ENCODE measurements at places on chromosomes 13 and 19. TPM values are rescaled to one million over a fixed set of nuclear protein-coding genes. Genes with fewer than 3 reads are reported as not detected.

DNA sequence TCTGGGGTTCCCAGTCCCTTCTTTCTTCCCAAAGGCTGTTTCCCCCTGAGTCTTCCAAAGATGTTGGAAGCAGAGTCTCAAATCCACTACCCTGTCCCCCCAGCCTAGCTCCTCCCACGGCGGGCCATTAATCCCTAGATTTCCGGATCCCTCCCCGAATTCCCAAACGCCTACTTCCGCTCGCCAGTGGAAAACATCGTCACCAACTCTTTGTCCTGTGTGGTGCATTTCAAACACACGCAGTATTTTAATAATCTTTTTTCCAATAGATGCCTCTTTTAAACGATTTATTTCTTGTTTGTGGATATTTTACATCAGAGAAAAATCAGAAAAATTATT is 610 bp downstream of the ZNF791 start:
- peak; percentile 94 for DNase-seq

- DNase-seq = no peak
Observed at GRCh38 chr19:35781650-35782049, 6.3 kb downstream of the ARHGAP33 start.

- DNase-seq = no peak
Observed at GRCh38 chr13:110067355-110068175, 239.4 kb downstream of the COL4A1 start.

GRCh38 chr13:39777527-39778061 is 122.1 kb downstream of the COG6 start:
- DNase-seq = no peak

DNA sequence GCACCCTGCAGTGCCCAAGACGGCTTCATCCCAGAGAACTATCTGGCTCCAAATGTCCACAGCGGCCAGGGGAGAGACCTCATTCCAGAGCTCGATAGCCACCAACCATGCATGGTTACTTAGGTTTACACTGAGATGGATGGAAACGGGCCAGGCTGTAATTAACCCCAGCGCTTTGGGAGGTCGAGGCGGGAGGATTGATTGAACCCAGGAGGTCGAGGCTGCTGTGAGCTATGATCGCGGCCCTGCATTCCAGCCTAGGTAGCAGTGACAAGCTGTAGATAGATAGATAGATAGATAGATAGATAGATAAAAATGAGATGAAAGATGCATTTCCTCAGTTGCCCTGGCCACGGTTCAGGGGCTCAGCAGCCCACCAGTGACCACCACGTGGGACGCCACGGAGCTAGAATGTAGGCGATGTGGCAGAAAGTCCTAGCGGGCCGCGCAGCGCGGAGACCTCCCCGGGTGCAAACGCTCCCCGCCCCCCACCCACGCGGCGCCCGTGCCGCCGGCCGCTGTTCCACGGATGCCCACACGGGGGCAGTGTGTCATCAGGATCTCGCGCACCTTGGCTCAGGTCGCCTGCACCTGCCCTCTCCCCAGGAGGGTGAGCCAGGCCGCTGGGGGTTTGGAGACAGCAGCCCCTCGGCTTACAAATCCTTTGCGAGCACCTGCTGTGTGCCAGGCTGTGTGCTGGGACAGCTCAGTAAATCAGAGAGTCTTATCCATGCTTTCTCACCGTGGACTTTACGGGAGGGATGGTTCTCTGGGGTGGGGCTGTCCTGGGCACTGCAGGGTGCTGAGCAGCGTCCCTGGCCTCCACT is 13.5 kb upstream of the TLE5 start:
- peak; percentile 73 for DNase-seq

ZGLP1 gene
- 6.1 TPM for polyA plus RNA-seq

DNA sequence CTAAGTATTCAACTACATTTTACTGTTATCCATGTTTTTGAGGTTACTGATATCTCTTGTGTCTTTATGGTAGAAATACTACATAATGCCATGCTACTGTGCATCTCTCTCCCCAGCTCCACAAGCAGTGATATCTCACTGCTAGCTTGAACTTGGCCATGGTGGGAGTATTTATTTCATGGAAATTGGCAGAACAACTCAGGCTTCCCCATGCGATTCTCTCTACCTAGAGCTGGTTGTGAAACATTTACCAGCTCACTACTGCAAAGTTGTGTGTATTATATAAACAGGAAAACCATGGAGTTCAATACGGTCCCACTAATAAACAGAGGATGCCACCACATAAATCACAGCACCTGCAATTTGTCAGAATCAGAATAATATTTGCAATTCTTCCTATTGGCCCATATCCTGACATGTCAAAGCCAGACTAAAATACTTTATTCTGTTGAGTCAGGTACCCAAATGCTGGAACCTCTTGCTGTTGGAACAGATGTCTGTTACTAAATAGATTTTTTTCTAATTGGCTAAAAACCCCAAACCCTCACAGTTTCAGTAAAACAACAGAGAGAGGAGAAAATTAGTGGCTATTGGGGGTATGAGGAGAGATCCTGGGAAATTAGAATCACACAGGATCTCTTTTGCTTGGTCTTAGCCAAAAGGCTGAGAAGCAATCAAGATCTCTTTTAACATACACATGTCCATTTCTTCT is 91.4 kb upstream of the SLC10A2 start:
- no peak for DNase-seq

GRCh38 chr19:9151367-9151766 is 11.2 kb downstream of the ZNF317 start:
- no peak for DNase-seq

DNA sequence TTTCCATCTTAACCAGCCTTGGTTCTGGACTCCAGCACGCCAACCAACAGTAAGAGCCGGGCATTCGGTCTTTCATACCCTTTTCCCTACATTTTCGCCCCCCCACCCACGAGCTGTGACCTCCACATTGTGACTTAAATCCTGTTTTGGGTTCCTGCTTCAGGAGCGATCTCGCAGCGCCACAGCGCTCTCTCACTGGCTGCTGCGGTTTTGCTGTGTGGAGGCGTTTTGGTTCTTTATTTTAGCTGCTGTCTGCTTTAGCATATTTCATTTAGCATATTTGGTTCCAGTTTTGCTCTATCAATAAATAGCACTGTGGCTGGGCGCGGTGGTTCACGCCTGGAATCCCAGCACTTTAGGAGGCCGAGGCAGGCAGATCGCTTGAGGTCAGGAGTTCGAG is 19.5 kb upstream of the SLC39A3 start:
- no peak for DNase-seq

- no peak for DNase-seq
Observed at GRCh38 chr19:290372-291005, 714 bp downstream of the PLPP2 start.

DNA sequence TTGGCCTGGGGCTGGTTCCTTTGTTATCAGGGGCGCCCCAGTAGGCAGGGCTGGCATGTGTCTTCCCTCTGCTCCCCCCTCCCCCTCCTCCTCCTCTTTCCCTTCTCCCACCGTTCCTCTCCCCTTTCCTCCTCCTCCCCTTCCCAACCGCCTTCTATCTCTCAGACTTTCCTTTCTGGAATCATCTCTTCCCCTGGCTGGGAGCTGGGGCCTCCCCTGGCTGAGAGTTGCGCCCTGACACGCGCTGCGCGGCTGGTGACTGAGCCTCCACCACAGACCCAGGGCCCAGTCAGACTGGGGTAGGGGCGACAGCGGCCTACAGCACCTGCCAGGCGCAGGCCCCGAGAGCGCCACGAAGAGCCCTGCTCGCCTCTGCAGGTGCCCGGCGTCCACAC is 2.8 kb downstream of the PNMA8B start:
- DNase-seq = peak; percentile 71

KLK4 gene
- not detected for polyA plus RNA-seq

ZNF560 gene
- 0.38 TPM for polyA plus RNA-seq

DNA sequence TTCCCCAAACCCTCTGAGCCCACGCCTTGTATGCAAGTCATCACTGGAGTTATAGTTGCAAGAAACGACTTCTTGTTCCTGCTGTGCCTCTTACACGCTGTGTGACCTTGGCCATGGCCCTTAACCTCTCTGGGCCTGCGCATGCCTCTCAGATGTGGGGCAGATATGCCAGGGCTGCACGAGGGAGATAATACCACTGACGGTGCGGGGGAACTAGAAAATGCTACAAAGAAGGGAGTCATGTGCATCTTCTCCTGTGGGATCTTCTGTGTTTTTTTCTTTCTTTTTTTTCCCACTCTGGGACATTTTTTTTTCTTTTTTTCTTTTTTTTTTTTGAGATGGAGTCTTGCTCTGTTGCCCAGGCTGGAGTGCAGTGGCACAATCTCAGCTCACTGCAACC is 4.3 kb upstream of the SAMD1 start:
- no peak for DNase-seq

- DNase-seq = peak; percentile 7
Observed at GRCh38 chr13:100440751-100441425, 147.7 kb downstream of the GGACT start.

GRCh38 chr13:39016087-39016486 is 21.8 kb downstream of the PROSER1 start:
- no peak for DNase-seq

DNA sequence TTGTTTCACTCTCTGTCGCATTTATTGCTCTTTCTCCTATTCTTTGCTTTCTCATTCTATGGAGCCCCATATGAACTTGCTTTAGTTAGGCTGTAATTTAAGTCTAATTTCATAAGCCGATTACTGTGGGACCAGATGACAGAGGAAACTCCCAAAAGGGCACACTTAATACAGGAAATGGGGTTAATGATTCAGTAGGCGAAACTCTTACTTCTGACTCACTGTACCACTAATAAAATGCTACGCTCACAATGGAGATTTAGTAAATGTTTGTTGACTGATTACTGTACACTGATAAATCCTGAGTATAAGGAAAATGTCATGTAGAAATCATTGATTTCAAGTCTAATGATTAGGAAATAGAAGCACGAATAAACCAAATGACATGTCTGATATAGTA is 276.4 kb downstream of the KLF5 start:
- no peak for DNase-seq

DNA sequence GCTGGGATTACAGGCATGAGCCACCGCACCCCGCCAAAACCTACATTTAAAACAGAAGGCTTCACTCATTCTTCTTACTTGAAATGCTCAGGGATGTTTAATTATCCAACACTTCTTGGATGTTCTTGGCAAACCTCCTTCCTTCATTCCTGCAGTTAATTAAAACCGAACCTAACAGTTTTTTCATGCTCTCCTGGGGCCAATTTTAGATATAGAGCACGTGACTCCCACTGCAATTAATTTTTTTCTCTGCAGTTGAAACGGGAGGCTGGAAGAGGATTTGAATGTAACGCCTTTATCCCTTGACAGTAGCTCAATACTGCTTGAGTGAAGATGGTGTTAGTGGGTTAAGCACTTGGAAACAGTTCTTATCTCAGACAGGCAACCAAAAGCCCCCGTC is 4.6 kb upstream of the ACTL9 start:
- DNase-seq = no peak

FBN3 gene
- 9.0 TPM for polyA plus RNA-seq

DNA sequence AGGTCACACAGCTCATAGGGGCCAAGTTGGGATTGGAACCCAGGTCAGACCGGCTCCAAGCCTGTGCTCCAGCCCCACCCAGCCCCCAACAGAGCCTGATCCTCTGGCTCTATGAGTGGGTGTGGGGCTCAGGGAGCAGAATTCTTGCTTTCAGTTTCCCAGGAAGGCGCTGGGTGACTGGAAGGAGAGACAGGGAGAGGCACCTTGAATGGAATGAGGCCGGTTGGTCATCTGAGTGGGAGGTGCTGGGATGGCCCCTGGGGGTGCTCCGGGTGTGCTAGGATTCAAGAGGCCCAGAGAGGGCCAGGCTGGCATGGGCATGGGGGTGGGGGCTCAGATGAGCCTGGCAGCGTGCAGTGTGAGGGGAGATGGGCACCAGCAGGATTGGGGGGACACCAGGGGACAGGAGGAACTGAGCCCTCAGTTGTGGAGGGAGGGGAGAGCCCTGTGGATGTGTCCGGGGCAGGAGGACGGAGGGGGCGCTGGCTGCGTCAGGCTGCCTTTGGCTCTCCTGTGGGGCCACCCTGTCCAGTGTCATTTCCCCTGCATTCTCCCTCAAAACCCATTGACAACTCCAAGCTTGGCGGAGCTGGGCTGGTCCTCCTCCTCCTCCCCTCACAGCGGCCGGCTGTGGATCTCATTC is 31.2 kb upstream of the ANKRD10 start:
- DNase-seq = no peak

CD320 gene
- polyA plus RNA-seq = 18.0 TPM

- DNase-seq = no peak
Observed at GRCh38 chr19:926323-926588, 421 bp downstream of the ARID3A start.

DNA sequence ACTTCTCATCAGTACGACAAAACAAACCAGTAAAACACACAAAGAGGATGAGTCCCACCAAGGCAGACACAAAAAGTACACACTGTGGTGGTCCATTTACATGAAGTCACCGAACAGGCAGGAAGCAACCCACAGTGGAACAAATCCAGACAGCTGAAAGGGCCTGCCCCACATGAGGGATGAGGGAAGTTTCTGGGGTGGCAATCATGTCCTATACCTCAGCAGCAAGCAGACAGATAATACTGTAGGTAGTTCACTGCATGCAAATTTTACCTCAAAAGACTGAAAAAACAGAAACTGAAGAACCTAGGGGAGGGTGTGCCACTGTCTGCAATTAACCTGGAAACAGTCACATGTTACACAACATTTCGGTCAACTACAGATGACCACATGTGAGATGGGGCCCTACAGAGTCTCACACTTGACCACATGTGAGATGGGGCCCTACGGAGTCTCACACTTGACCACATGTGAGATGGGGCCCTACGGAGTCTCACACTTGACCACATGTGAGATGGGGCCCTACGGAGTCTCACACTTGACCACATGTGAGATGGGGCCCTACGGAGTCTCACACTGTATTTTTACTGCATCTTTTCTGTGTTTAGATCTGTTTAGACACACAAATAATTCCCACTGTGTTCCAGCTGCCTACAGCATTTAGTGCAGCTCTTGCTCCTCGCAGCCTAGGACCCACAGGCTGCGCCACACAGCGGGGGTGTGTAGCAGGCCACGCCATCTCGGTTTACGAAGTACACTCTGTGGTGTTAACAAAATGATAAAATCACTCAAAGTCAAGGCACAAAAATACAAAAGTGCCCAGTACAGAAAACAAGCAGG is 22.2 kb downstream of the PCID2 start:
- DNase-seq = no peak

SLC44A2 gene
- polyA plus RNA-seq = 143 TPM

ZNF227 gene
- polyA plus RNA-seq = 14.5 TPM

DNA sequence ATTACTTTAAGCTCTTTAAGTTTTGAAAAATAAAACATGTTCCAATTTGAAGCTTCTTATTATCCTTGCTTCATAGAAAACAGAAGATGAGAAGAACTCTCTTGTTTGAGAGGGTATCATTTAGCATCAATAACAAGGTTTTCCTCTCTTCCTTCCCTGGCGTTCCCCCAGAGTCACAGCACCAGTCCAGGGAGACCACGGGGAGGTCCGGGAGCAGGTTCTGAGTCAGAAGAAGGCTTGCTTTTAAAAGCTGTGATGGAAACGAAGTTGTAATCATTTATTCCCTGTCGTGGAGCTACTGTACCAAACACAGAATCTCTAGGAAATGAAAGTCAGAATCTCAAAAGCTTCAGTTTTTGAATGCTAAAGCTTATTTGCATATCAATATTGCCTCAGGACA is 174.0 kb upstream of the LSM14A start:
- no peak for DNase-seq

ZNF416 gene
- polyA plus RNA-seq = 5.4 TPM

GRCh38 chr13:25143706-25144105 is 28.4 kb downstream of the AMER2 start:
- no peak for DNase-seq

GRCh38 chr19:28990522-28990921 is 222.4 kb downstream of the UQCRFS1 start:
- DNase-seq = no peak

Measured in muscle of back (tissue), 13 donors.